ENCODE measurements at places on chromosomes 7 and 10. TPM values are rescaled to one million over a fixed set of nuclear protein-coding genes. Genes with fewer than 3 reads are reported as not detected.

- H3K27ac ChIP-seq = peak overlapping the region; percentile 60
- no peak for DNase-seq
- H3K36me3 ChIP-seq = no peaks in the 10 kb centered on the region
- peaks cover 3% of the 10 kb centered on the region for H3K27me3 ChIP-seq
- H3K4me1 ChIP-seq = peaks cover 19% of the 10 kb centered on the region
Measured at GRCh38 chr10:31147210-31147608, 115.5 kb upstream of the ZNF438 start.

FBXL13 gene
- 1.4 TPM for total RNA-seq

- no peak for DNase-seq
- H3K4me3 ChIP-seq = no peak overlapping the region
- H3K4me1 ChIP-seq = peaks cover 5% of the 10 kb centered on the region
- no peak overlapping the region for H3K27ac ChIP-seq
- H3K36me3 ChIP-seq = no peaks in the 10 kb centered on the region
Measured at GRCh38 chr10:14235566-14236195, 95.0 kb downstream of the FRMD4A start.

MAD1L1 gene
- 44.7 TPM for total RNA-seq

- H3K36me3 ChIP-seq = no peaks in the 10 kb centered on the region
- H3K27me3 ChIP-seq = no peaks in the 10 kb centered on the region
- no peak for DNase-seq
- peaks cover 2% of the 10 kb centered on the region for H3K4me1 ChIP-seq
- no peak overlapping the region for H3K4me3 ChIP-seq
Measured at GRCh38 chr10:71635867-71636266, 83.7 kb downstream of the C10orf105 start.
